GM23248 (cell line): ENCODE measurements at places on chromosomes 2 and 18. TPM values are rescaled to one million over a fixed set of nuclear protein-coding genes. Genes with fewer than 3 reads are reported as not detected.

The PFN4 gene
- polyA plus RNA-seq: 0.60 and 0.64 TPM in 2 replicates

The DYSF gene
- polyA plus RNA-seq: 0.25 and 0.42 TPM in 2 replicates

The CFC1 gene
- not detected in 2 replicates for polyA plus RNA-seq

The TEKT4 gene
- not detected in 2 replicates for polyA plus RNA-seq

The MAL gene
- polyA plus RNA-seq: not detected in 2 replicates

DNA sequence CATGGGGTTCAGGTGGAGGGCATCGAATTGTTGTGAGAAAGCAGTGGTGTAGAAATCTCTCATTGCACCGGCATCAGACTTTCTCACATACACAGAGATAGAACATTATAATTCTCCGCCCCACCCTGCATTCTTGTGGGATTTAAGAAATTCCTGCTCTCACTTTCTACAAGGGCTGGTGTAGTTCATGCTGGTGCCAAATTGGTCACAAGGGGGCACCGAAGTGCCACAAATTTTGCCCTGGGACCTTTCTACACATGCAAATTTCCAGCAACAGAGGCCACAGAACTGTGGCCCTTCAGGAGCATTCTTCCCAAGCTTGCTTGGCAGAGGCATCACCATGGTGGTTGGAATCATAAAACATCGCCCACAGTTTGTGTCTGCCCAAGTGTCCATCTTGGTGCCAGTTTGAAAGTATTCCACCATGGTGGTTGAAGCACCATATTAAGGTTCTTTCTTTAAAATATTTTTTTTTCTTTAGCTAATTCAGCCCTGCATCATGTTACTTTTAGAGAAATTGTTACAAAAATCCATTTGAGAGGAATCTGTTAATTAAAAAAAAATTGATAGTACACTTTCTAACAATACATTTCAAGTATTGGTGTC, 521.2 kb upstream of the FANCL start:
- H3K27me3 ChIP-seq: peaks cover 21% of the 10 kb centered on the region; the same call in 1 of the 2 replicates
- no peak overlapping the region for H3K27ac ChIP-seq
- H3K4me1 ChIP-seq: no peaks in the 10 kb centered on the region
- peak; percentile 78 for DNase-seq
- H3K4me3 ChIP-seq: no peak overlapping the region

The GALNT1 gene
- polyA plus RNA-seq: 10.1 and 11.9 TPM in 2 replicates

DNA sequence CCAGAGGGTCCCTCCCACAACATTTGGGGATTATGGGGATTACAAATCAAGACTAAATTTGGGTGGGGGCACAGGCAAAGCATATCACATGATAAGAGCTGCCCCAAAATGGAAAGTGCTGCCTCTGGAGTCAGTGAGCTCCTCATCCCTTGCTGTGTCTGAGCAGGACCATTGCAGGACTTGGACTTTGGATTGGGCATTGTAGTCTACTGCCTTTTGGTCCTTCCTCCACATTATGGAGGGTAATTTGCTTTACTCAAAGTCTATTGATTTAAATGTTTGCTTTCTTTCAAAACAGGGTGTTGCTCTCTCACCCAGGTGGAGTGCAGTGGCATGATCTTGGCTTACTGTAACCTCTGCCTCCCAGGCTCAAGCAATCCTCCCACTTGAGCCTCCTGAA, 106.8 kb upstream of the LDAH start:
- H3K36me3 ChIP-seq: no peaks in the 10 kb centered on the region
- no peaks in the 10 kb centered on the region for H3K27me3 ChIP-seq

The MYCN gene
- not detected in 2 replicates for polyA plus RNA-seq

- H3K36me3 ChIP-seq: no peaks in the 10 kb centered on the region
- H3K27ac ChIP-seq: no peak overlapping the region
- no peak overlapping the region for H3K4me3 ChIP-seq
- H3K4me1 ChIP-seq: peaks cover 7% of the 10 kb centered on the region
These were observed 69.3 kb downstream of the MAPK4 start for GRCh38 chr18:50629148-50629631.

DNA sequence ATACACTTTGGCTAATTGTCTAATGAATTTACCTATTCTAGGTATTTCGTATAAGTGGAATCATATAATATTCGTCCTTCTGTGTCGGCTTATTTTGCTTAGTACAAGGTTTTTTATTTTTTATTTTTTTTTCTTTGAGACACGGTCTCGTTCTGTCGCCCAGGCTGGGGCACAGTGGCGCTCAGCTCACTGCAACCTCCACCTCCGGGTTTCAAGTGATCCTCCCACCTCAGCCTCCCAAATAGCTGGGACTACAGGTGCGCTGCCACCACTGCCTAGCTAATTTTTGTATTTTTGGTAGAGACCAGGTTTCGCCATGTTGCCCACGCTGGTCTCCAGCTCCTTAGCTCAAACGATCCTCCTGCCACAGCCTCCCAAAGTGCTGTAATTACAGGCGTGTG, 38.2 kb downstream of the PCBP1 start:
- DNase-seq: no peak
- H3K4me3 ChIP-seq: peak overlapping the region; percentile 80
- no peaks in the 10 kb centered on the region for H3K36me3 ChIP-seq
- H3K4me1 ChIP-seq: 0 out of 2 replicates have a peak, but pooled peaks cover 5% of the 10 kb centered on the region
- H3K27ac ChIP-seq: peak overlapping the region; percentile 94

- no peak overlapping the region for H3K4me3 ChIP-seq
- DNase-seq: peak; percentile 97
- peak overlapping the region; percentile 80 for H3K27ac ChIP-seq
- peaks cover 48% of the 10 kb centered on the region for H3K4me1 ChIP-seq
These were observed 16.3 kb upstream of the ATOH8 start for GRCh38 chr2:85737481-85737880.

The SP140 gene
- polyA plus RNA-seq: 0.53 TPM in 1 of 2 replicates, not detected in the other

The RBM44 gene
- not detected in 2 replicates for polyA plus RNA-seq

The ARHGEF33 gene
- 0.52 and 0.75 TPM in 2 replicates for polyA plus RNA-seq
